NCI-H1436 (cell line): ENCODE measurements at places on chromosomes 7 and 10.

DNA sequence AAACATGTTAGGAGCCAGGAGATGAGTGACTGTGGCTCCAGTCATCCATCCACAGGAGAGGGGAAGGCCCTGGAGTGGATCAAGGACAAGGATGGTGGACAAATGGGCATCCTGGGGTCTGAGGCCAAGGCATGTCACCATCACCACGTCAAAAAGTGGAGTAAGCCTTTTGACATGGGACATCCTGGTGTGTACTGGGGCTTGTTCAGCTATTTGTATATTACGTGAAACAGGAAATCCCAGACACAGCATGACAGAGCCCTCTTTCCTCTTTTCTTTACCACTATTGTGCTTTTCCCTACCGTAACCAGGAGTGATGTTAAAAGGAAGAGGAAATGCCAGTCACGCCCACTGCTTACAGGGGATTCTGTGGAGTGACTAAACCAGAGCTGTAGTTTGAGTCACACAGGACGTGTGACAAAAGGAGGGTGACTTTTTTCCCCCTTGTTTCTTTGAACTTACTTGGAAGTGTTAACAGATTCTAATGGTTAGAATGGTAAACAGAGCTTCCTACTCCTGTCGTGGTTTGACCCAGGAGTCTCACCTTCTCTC, 15.4 kb downstream of the ACSL5 start:
- DNase-seq: no peak

GRCh38 chr10:35327790-35328403, 8.4 kb upstream of the CCNY start:
- DNase-seq: no peak

DNA sequence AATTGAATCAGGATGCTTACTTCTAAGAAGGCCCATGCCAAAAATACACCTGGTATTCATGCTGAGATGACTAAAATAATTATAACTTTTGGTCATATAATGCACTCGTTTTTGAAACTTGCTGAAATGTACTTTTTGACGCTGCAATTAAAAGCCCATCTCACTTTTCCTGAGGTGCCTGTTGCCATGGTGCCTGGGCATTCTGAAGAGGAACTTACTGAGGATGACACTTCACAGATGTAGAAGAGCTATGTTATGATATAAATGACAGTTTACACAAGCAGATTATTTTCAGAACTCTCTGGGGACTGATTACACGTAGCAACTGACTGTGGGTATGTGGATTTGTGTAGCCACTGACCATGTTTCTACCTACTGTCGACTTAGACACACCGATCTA, 182.4 kb downstream of the TPK1 start:
- DNase-seq: no peak

DNA sequence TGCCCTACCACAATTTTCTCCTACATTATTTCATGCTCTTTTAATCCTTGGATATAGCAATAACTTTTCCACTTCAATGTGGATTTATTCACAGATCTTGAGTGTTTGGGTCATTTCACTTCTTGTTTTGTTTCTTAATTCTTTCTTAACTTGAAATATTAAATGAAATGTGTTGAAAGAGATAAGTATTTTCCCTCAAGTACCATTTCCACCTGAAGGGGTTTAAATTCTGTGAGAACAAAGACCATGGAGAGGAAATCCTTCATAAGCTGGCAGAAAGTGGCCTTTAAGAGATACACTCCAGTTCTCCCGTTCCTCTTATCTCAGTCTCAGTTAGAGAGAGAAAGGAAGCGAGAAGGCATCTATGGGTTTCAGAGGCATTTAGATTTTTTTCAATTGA, 14.1 kb upstream of the DLD start:
- DNase-seq: no peak

DNA sequence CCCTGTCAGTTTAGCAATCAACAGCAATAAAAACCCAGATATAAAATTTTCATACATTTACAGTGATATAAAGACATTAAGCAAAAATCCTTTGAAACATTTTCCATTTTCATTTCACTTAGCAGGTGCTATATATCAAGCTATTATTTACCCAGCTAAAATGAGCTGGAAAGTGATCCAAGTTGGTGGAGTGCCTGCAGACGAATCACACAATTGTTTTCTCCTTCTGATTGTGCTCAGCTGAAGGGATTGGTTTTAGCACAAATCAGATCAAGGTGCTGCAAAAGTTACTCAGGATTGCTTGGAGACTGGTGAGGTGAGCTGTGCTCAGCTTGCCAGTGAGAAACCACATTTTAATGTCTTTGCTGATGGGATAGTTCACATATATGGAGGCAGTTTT, 138.1 kb downstream of the LRMDA start:
- no peak for DNase-seq

GRCh38 chr7:80847895-80848294, 71.0 kb downstream of the SEMA3C start:
- no peak for DNase-seq

- DNase-seq: no peak
Observed at GRCh38 chr10:127195041-127195506, 1.3 kb downstream of the INSYN2A start.
